ENCODE measurements at places on chromosomes 12 and 14. TPM values are rescaled to one million over a fixed set of nuclear protein-coding genes. Genes with fewer than 3 reads are reported as not detected.

Gene SDR9C7
- total RNA-seq: not detected

Gene FLRT2
- 16.6 TPM for total RNA-seq

DNA sequence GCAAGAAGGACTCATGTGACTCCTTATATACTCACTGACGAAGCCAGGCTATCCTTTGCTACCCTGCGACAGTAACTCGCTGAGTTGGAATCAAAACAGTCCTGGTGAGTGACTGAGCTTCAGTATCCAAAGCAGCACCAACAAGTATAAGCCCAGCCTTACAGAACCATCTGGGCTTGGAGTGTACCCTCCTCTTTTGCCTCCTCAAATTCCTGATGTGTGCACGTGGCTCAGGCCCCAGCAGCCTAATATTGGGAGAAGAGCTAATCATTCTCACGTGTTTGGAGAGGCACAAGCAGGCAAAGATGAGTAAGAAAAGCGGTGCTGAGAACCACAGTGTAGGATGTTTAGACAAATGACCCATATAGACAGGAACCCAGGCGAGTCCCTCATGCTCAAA lies 34.4 kb downstream of the PPTC7 start:
- no peaks in the 10 kb centered on the region for H3K36me3 ChIP-seq
- peaks cover 16% of the 10 kb centered on the region for H3K4me1 ChIP-seq
- no peak overlapping the region for H3K27ac ChIP-seq
- no peaks in the 10 kb centered on the region for H3K27me3 ChIP-seq

Gene NYNRIN
- 12.1 TPM for total RNA-seq

- H3K36me3 ChIP-seq: no peaks in the 10 kb centered on the region
- no peaks in the 10 kb centered on the region for H3K27me3 ChIP-seq
- H3K27ac ChIP-seq: no peak overlapping the region
- no peak overlapping the region for H3K4me3 ChIP-seq
These were observed 75.9 kb downstream of the CCDC92 start for GRCh38 chr12:123896767-123897166.

GRCh38 chr14:70004791-70005190 lies 125.6 kb downstream of the SMOC1 start:
- no peak overlapping the region for H3K4me3 ChIP-seq
- no peak overlapping the region for H3K27ac ChIP-seq
- no peaks in the 10 kb centered on the region for H3K36me3 ChIP-seq
- no peaks in the 10 kb centered on the region for H3K27me3 ChIP-seq
- H3K4me1 ChIP-seq: no peaks in the 10 kb centered on the region
- no peak for DNase-seq

Gene POLE
- 23.0 TPM for total RNA-seq

Gene KRT82
- not detected for total RNA-seq

Gene GPRC5D
- total RNA-seq: 0.25 TPM

Gene TSPAN11
- total RNA-seq: 7.5 TPM

GRCh38 chr14:100891051-100891450 lies 12.5 kb downstream of the RTL1 start:
- DNase-seq: no peak
- H3K27me3 ChIP-seq: no peaks in the 10 kb centered on the region
- no peaks in the 10 kb centered on the region for H3K4me1 ChIP-seq
- no peak overlapping the region for H3K27ac ChIP-seq
- no peaks in the 10 kb centered on the region for H3K36me3 ChIP-seq

GRCh38 chr12:21939435-21939834 lies 1.8 kb downstream of the ABCC9 start:
- peak overlapping the region; percentile 2 for H3K4me3 ChIP-seq
- H3K36me3 ChIP-seq: no peaks in the 10 kb centered on the region
- H3K27me3 ChIP-seq: no peaks in the 10 kb centered on the region
- peak overlapping the region; percentile 14 for H3K27ac ChIP-seq
- no peaks in the 10 kb centered on the region for H3K4me1 ChIP-seq

- no peak overlapping the region for H3K27ac ChIP-seq
- no peaks in the 10 kb centered on the region for H3K36me3 ChIP-seq
- no peak overlapping the region for H3K4me3 ChIP-seq
- no peaks in the 10 kb centered on the region for H3K4me1 ChIP-seq
- DNase-seq: no peak
These were observed 442.5 kb upstream of the RGS6 start for GRCh38 chr14:71489742-71490141.

DNA sequence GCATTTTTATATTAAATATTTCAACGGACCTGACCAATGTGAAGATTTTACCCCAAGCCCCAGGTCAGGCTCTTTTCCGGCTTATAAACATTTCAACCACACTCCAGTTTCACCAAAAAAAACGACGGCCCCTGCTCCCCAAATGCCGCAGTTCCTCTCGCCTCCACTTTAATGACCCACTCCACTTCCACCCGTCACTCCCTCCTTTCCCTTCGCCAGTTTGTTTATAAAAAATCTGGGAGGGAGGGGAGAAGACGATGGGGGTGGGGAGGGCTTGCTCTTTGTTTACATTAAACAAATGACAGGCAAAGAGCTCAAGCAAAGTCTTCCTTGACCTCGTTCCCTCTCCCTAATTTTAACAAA lies 5.4 kb downstream of the SIX6 start:
- no peak overlapping the region for H3K27ac ChIP-seq
- peaks cover 56% of the 10 kb centered on the region for H3K27me3 ChIP-seq
- H3K4me1 ChIP-seq: no peaks in the 10 kb centered on the region

GRCh38 chr12:59736359-59736758 lies 140.5 kb downstream of the SLC16A7 start:
- no peak overlapping the region for H3K4me3 ChIP-seq
- H3K36me3 ChIP-seq: no peaks in the 10 kb centered on the region
- no peaks in the 10 kb centered on the region for H3K27me3 ChIP-seq
- DNase-seq: no peak

GRCh38 chr12:76947304-76947703 lies 68.5 kb upstream of the CSRP2 start:
- H3K4me3 ChIP-seq: no peak overlapping the region
- no peak for DNase-seq
- H3K4me1 ChIP-seq: no peaks in the 10 kb centered on the region
- H3K27ac ChIP-seq: no peak overlapping the region
- H3K36me3 ChIP-seq: no peaks in the 10 kb centered on the region
- H3K27me3 ChIP-seq: no peaks in the 10 kb centered on the region

GRCh38 chr12:5689773-5690172 lies 255.3 kb downstream of the ANO2 start:
- no peak overlapping the region for H3K4me3 ChIP-seq
- H3K36me3 ChIP-seq: no peaks in the 10 kb centered on the region
- H3K27ac ChIP-seq: no peak overlapping the region
- H3K4me1 ChIP-seq: no peaks in the 10 kb centered on the region

- DNase-seq: no peak
- no peaks in the 10 kb centered on the region for H3K27me3 ChIP-seq
- no peak overlapping the region for H3K4me3 ChIP-seq
- H3K36me3 ChIP-seq: peaks cover 21% of the 10 kb centered on the region
These were observed 100.9 kb upstream of the AEBP2 start for GRCh38 chr12:19338405-19338804.

Gene SYCP3
- 0.25 TPM for total RNA-seq

- DNase-seq: no peak
- H3K36me3 ChIP-seq: no peaks in the 10 kb centered on the region
- H3K4me3 ChIP-seq: no peak overlapping the region
- peaks cover 6% of the 10 kb centered on the region for H3K4me1 ChIP-seq
These were observed 2.4 kb upstream of the CISTR start for GRCh38 chr12:53754188-53754585.

All from kidney (tissue), 22 donors.